ENCODE measurements at places on chromosomes 13 and 19. TPM values are rescaled to one million over a fixed set of nuclear protein-coding genes. Genes with fewer than 3 reads are reported as not detected.

The KLK14 gene
- total RNA-seq, result not detected

The TEAD2 gene
- total RNA-seq, result 57.4 TPM

The CYP2A6 gene
- not detected for total RNA-seq

The MAST3 gene
- total RNA-seq, result 2.9 TPM

The NALCN gene
- total RNA-seq, result 21.6 TPM

The F7 gene
- total RNA-seq, result not detected

The RGS9BP gene
- total RNA-seq, result 0.89 TPM

The IZUMO1 gene
- 0.25 TPM for total RNA-seq

The COL4A1 gene
- 1,098 TPM for total RNA-seq

The SLC17A7 gene
- total RNA-seq, result 0.13 TPM

The LRG1 gene
- 0.90 TPM for total RNA-seq

The PRRG2 gene
- total RNA-seq, result 2.4 TPM

The URAD gene
- not detected for total RNA-seq

The SGCG gene
- total RNA-seq, result not detected

The WDR87 gene
- not detected for total RNA-seq

The IGFL1 gene
- total RNA-seq, result not detected

The CEACAM21 gene
- 17.7 TPM for total RNA-seq

The LGALS14 gene
- not detected for total RNA-seq

The FAM124A gene
- 7.7 TPM for total RNA-seq

The KLF12 gene
- total RNA-seq, result 3.0 TPM

The SPATA13 gene
- 2.1 TPM for total RNA-seq

The PBX4 gene
- total RNA-seq, result not detected

The SIGLEC14 gene
- total RNA-seq, result under 0.01 TPM

The RTBDN gene
- total RNA-seq, result not detected

Data from dermis microvascular lymphatic vessel endothelial cell (primary cell).